ENCODE measurements at places on chromosomes 1 and 21. TPM values are rescaled to one million over a fixed set of nuclear protein-coding genes. Genes with fewer than 3 reads are reported as not detected.

- ATAC-seq: no peak
Observed at GRCh38 chr1:25505656-25506385, 37.6 kb upstream of the LDLRAP1 start.

GRCh38 chr1:233244183-233244582 is 51.3 kb downstream of the PCNX2 start:
- no peak for ATAC-seq

- no peak for ATAC-seq
Observed at GRCh38 chr1:66999640-67000400, 54.1 kb downstream of the SLC35D1 start.

Gene SLC44A3
- 0.47 TPM for total RNA-seq

Data from gastroesophageal sphincter (tissue), 4 donors.